Endodermal cell (in vitro differentiated cells): ENCODE measurements at places on chromosomes 3 and 15.

- peak; percentile 86 for DNase-seq
Observed at GRCh38 chr3:28240441-28240840, 978 bp upstream of the CMC1 start.

GRCh38 chr3:113228498-113229286, 17.3 kb downstream of the BOC start:
- DNase-seq = no peak

GRCh38 chr3:40185029-40185695, 124.3 kb upstream of the EIF1B start:
- DNase-seq = peak; percentile 9

GRCh38 chr3:89957451-89957850, 850.0 kb downstream of the EPHA3 start:
- DNase-seq = no peak

GRCh38 chr3:184314700-184315542, 515 bp downstream of the EIF4G1 start:
- DNase-seq = peak; percentile 78

GRCh38 chr15:57236561-57237300, 139.6 kb upstream of the CGNL1 start:
- no peak for DNase-seq

DNA sequence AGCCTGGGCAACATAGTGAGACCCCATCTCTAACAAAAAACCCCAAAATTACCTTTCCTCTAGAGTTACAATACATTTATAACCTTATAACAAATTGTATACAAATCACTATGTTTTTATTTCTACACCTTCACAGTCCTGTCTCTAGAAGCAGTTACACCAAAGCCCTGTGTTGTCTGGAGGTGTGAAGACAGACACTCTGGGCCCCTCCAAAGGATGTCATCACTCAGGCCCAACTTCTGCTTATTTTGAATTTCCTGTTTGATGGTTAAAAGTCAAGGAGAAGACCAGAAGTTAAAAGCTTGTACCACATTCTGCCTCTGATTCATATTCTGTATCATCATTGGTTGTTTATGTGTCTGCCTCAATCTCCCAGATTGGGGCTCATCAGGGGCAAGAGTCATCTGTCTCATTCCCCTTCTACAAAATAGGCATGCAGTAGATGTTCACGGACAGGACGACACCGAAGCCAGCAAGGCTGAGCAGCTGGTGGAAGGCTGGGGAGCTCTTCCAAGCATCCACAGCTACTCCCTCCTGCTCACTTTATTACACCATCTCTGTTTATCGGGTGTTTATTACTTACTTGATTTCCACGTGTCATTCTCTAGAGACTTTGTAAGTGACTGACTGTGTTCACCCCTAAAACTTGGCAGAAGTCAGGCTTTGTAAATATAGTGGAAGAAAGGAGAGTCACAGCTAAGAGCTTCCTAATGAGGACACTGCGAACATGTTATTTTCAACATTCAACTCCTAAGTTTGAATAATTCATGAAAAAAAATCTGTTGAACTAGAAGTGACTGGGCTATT, 136.8 kb upstream of the ANKRD28 start:
- DNase-seq = no peak

- peak; percentile 89 for DNase-seq
Observed at GRCh38 chr3:10964537-10965167, 27.9 kb upstream of the SLC6A1 start.

GRCh38 chr3:141105828-141106628, 54.9 kb downstream of the SPSB4 start:
- peak; percentile 89 for DNase-seq

GRCh38 chr3:188727052-188727451, 444.7 kb upstream of the TPRG1 start:
- no peak for DNase-seq

DNA sequence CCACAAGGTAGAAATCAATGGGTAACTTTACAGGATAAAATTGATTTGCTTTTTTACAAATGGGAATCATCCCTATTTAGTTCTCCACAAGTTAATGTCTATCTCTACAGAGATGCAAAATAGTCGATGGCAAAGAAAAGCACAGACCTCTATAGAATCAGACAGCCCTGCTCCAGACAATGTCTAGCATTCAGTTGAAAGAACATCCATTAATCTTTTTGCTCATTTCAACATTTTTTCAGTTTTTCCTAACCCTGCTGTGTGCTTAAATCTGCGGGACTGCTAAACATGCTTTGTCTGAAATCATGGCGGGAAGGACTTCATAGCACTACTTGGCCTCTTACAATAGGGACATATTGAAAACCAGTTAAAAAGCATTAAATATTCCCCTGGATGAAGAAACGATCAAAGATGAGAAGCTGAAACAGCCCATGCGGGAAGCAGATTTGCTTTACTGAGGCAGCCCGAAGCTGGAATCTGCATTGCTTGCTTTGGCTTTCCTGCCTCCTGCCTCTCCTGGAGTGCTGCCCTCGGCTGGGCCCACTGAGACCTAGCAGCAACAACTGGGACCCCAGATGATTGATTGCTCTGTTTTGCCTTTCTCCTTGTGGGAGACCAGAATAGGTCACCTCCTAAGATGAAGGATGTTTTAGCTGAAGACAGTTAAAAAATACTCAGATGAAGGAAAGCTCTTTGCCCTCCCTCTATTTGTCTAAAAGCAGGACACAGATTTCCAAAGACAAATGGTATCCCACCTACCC, 38.5 kb upstream of the RASGRP1 start:
- DNase-seq = peak; percentile 64

GRCh38 chr15:31371520-31372240, 45.0 kb downstream of the KLF13 start:
- no peak for DNase-seq

- no peak for DNase-seq
Observed at GRCh38 chr3:88364926-88365325, 215.2 kb downstream of the C3orf38 start.

- DNase-seq = no peak
Observed at GRCh38 chr3:180926526-180926925, 14.1 kb downstream of the FXR1 start.

- DNase-seq = no peak
Observed at GRCh38 chr15:29470794-29471193, 201.2 kb upstream of the NSMCE3 start.

- no peak for DNase-seq
Observed at GRCh38 chr3:50100956-50101845, 12.5 kb downstream of the RBM5 start.

- DNase-seq = peak; percentile 89
Observed at GRCh38 chr3:139935016-139935865, at the start of gene CLSTN2. TSS of gene CLSTN2 (plus strand) at chr3:139935185.

DNA sequence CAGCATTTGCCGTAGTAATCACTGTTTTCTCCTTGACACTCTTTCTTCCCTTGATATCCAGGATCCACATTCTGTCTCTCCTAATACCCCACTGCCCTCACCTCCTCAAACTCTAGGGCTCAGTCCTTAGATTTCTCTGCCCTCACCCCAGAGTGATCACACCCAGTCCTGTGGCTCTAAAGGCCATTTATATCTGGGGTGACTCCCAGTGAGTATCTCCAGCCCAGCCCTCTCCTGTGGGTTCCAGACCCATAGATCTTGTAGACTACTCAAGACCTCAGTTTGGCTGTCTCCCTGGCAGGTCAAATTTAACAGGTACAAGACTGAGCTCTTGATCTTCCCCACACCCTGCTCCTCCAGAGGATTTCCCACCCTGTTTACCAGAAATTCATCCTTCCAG, 1.3 kb downstream of the GRK7 start:
- no peak for DNase-seq

- DNase-seq = no peak
Observed at GRCh38 chr15:48003441-48003840, 117.3 kb upstream of the SLC24A5 start.

- DNase-seq = no peak
Observed at GRCh38 chr3:139636511-139636910, 41.3 kb downstream of the NMNAT3 start.

DNA sequence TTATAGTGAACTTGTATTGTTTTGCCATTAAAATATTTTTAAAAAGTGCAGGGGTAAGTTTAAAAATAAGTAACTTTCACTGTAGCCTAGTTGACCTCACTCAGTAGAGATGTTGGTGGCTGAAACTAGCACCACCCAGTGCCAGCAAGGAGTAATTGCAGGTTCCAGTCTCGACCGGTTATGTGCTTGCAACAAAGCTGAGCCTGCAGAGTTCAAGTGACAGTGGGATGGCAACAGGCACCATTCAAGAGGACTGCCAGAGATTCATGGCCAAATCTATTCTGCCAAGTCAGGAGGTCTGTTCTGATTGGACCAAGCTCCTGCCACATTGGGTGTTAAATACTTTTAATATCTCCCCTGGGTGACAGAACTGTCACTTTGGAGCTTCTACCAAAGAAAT, 2.7 kb downstream of the ADAMTS7 start:
- peak; percentile 81 for DNase-seq

- no peak for DNase-seq
Observed at GRCh38 chr15:33454996-33455395, 144.2 kb downstream of the RYR3 start.

DNA sequence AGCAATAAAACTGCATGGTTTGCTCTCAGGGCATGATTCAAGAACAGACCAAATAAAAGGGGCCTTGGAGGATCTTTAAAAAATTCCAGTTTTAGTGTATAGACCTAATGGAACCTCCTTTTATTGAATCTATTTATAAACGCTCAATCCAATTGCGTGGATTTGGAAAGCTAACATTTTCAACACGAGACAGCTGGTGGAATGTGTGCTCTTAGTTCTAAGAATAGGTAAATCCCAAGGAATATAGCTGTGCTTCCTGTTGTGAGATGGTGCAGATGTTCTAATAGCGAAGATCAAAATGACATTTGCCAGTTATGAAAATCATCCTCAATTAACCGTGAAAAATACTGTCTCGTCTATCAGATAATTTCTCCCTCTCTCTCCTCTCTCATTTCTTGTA, 192.5 kb downstream of the ATP10A start:
- DNase-seq = no peak

GRCh38 chr3:5317557-5317956, 130.1 kb downstream of the EDEM1 start:
- no peak for DNase-seq

- no peak for DNase-seq
Observed at GRCh38 chr3:45435961-45436360, 47.6 kb downstream of the LARS2 start.

GRCh38 chr3:14248849-14249523, 70.4 kb downstream of the LSM3 start:
- no peak for DNase-seq

- no peak for DNase-seq
Observed at GRCh38 chr15:63920504-63921175, 86.9 kb upstream of the HERC1 start.

DNA sequence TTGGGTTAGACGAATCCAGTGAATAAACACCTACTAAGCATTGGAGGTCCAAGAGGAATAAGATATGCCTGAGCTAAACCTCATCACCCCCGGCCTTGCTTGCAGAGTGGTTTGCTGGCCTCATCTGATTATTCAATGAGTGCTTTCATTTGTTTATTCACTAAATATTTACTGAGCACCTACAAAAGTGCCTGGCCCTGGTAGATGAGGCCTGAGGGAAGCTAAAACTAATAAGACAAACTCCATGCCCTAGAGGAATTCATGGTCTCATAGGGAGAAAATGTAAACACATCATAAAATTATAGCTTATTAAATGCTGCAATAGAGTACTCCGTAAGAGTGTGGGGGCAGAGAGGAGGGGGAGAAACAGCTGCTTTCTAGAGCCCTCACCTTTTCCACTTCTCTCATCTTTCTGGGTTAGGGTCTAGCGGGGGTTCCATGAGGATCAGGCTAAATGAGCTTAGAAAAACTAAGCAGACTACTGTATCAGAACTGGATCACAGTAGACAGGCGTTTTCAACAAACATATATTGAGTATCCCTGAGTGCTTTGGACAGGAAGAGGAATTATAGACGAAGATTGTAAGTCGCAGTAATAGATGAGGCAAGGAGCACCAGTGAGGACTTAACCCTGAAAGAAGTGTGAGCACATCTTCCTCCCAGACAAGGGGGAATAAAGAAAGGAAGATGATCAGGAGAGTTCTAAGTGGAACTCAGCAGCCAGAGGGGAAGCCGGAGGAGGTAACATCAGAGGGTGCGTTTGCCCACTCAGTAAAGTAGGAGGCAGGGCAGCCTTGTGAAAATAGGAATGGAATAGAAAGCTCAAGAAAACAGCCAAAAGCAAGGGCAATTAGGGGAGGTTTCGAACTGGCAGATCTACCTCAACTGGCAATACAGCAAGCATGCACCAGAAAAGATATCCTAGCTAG, 31.5 kb upstream of the LAMP3 start:
- DNase-seq = no peak

GRCh38 chr15:92843814-92844213, 56.3 kb upstream of the CHD2 start:
- DNase-seq = no peak

- no peak for DNase-seq
Observed at GRCh38 chr3:17619968-17620367, 122.5 kb downstream of the TBC1D5 start.

DNA sequence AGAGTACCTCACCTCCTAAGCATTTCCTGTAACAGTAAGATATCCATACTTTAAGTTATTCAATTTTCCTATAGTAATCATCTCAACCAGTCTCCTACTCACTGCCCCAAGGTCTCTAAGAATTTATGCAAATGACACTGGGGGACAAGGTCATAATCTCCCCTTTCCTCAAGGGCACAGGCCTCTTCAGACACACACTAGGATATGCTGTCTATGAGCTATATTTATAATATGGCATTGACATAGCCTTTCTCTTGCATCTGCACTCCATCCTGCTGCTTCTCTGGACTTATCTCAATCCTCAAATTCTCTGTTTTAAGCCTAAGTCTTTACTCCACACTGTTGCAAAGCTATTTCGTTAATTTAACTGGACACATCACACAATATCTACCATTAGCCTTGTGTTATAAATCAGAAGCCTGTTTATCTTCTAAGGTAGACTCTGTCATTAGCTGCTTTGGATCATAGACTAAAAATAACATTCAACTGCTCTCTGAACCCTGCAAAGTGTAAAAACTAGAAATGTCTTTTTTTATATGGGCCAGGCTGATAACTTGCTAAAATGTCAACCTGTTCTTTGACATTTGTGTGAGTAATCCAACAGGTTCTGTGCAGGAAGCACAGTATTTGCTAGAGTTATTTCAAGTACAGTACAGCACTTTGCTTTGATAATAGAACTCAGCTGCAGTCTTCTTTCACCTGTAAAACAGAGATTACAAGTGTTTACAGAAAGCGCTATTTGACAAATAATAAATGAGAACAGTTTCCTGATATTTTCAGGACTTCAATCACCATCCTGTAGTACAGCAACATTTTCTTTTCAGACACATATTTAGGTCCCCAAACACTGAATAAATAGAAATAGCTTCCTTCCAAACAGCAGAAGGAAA, 17.8 kb upstream of the SEC62 start:
- DNase-seq = no peak

GRCh38 chr15:62658498-62658897, 384.0 kb upstream of the TPM1 start:
- DNase-seq = no peak

DNA sequence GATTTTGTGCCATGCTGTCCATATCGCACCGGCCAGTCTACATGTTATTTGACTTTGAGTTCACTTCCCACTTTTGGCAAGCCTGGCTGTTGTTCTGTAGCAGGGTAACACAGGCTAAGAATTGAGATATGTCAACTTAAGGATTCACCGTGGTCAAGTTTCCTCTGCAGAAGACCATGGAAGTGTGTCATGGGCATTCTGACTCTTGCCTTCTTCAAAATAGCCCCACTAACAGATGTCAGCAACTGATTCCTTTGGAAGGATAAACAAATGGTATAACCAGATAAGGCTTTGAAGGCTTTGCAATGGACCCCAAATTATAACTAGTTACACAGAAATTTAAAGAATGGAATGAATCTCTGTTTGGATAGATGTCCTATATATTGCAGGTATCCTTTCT, 20.1 kb upstream of the CD47 start:
- no peak for DNase-seq
